ENCODE measurements at places on chromosomes 13 and 19.

DNA sequence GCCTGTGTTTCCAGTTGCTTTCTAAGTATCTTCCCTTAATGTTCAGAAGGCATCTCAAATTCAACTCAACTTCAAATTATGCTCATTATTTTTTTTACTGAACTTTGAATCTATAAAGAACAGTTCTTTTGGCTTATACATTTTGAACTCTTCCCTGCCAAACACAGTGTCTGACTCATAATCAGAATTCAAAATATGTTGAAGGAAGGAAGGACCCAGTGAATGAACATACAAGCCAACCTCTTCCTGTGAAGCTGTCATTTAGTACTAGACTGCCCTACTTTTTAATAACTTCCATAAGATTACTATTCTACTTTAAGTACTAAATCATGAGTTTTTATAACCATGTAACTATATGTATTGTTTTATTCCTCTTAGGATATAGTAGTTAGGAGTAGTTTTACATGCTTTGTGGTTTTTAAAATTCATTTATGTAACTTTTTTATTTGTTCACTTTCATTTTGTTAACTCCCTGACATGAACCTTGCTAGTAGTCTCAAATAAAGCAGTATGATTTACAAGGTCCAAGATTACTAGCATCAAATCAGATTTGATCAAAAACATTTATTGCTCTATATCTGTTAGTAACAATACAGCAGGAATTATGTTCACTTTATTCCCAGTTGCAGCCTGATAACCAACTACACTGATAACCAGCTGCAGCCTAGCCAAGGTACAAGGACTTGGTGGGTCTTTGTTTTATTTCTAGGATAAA, 6.4 kb downstream of the NUDT15 start:
- no peak for DNase-seq

DNA sequence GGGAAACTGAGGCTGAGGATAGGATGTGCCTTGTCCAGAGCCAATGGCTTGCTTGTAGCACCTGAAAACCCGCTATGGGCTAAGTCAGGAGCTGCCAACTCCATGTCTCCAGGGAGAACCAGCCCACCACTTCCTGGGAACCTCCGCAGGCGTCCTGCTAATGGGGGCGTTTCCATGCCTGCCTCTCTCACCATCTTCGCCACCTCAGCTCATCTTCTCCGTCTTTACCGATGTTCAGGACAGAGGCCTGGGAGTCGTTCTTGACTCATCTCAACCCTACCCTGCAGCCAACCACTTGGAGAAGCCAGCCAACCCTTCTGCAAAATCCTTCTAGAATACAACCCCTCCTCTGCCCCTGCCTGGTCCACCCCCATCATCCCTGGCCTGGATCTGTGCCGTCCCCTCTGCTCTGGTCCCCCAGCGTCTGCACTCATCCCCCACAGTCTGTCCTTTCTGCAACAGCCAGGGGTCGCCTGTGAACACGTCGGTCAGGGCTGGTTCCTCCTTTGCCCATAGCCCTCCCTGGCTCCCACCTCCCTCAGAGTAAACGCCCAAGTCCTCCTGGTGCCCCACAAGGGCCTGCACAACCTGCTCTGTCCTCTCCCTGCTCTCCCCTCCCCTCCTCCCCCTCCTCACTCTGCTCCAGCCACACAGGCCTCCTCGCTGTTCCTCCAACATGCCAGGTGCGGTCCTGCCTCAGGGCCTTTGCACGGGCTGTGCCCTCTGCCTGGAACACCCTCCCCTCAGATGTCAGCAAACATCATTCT, 31.0 kb downstream of the PTPRS start:
- no peak for DNase-seq

DNA sequence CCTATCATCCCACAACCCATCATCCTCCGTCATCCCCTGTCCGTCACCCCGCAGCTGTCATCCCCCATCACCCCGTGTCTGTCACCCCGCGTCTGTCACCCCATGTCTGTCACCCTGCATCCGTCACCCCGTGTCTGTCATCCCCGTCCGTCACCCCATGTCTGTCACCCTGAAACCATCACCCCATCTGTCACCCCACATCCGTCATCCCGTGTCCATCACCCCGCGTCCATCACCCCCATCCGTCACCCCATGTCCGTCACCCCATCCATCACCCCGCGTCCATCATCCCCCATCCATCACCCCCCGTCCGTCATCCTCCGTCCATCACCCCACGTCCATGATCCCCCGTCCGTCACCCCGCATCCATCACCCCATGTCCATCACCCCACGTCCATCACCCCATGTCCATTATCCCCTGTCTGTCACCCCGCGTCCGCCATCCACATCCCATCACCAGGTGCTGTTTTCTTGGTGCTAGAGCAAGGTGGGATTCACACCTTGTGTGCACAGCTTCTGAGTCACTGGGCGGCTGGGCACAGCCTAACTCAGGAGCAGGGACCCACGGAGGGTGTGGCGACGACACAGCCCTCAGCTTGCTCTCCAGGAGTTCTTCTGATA, 24.2 kb downstream of the RASA3 start:
- DNase-seq: no peak

- no peak for DNase-seq
Observed at GRCh38 chr13:111598747-111599146, 278.3 kb downstream of the TEX29 start.

- no peak for DNase-seq
Observed at GRCh38 chr19:3548606-3549005, 8.8 kb downstream of the MFSD12 start.

DNA sequence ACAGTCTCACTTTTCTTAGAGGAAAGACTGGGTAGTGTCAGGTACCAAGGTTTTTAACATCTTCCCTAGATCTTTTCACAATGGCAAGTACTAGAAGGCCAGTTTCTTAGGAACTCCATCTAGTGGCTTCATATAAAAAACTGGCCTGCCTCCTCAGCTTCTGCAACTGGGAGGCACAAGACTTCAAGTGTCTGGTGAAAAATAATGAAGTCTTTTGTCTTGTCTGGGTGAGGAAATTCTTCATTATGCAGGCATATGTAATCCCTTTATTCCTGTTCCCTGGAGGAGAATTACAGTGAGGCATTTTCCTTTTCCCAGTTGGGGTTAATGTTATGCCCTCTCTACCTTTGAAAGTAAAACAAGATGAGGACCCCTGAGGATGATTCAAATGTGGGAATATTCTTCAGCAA, 300.5 kb downstream of the NALCN start:
- DNase-seq: no peak

DNA sequence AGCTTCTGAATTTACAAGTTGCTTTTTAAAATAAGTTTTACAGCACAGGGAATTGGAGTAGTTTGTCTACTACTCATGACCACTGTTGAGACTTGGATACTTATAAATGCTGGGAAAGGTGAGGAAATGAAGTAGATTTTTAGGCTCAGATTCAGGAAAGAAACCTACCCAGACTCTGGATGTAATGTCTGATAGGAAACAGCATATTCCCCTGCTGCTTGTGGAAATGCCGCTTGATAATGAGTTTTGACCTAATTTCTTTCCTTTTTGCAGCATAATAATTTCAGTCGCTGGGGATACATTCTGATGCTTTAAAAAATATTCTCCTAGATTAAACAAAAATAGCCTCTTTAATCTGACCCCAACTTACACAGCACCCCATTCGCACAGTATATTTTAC, 53.6 kb downstream of the SLC10A2 start:
- no peak for DNase-seq

DNA sequence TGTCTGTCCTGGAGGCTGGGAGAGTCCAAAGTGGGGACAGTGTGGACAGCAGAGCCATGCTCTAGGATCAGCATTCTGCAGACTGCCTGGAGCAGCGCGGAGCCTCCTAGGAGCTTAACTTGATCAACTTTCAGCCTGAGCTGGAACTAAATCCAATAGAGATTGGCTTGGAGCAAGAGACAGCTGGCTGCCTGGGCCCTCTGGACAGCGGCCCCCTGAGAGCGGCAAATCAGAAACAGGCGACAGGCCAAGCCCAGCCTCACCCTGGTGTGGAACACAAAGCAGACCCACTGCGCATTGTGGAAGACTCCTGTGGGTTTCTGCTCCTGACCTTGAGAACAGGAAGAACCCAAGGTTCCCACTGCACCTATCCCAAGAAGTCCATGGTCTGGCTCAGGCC, 462.2 kb downstream of the TSHZ3 start:
- no peak for DNase-seq

GRCh38 chr13:38970380-38971051, 20.1 kb downstream of the STOML3 start:
- DNase-seq: no peak

GRCh38 chr19:55640577-55641425, at the start of gene ZNF580:
Gene ZNF580, plus strand, starts transcription at chr19:55641002. Its CDS starts 1,507 bp downstream, at chr19:55642509.
- no peak for DNase-seq

DNA sequence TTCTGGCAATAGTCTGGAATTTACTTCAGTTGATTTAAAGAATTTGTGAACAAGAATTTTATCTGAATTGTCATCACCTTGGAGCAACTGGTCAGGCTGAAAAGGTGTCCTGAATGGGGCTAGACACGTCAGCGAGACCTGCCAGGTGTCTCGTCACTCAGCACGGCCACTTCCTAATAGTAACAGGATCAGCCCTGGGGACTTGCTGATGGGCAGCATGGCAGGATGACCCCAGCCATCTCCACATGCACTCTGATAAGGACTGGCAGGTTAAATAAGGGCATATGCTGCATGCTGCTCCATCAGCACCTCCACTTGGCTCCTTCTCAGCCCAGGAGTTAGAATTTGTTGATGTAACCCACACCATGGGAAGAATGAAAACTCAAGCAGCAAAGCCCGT, 224.2 kb downstream of the FOXO1 start:
- DNase-seq: no peak

DNA sequence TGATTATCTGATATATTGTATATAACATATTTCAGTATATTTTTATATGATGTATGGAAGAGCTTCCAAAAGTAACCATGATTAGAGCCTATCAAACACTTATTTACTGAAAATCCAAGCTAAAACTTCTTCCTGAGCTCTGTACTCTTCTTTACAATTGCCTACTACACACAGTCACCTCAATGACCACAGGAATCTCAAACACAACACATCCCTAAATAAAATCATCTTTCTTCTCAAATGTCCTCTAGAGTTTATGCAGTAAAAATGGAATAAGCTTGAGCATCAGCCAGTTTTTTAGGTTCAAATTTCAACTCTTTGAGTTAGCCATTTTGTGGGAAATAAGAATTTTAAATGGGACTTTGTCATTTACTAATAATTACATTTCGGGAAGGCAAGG, 102.6 kb upstream of the FNDC3A start:
- DNase-seq: no peak

- DNase-seq: no peak
Observed at GRCh38 chr13:65339241-65339640, 1890.9 kb downstream of the PCDH9 start.

DNA sequence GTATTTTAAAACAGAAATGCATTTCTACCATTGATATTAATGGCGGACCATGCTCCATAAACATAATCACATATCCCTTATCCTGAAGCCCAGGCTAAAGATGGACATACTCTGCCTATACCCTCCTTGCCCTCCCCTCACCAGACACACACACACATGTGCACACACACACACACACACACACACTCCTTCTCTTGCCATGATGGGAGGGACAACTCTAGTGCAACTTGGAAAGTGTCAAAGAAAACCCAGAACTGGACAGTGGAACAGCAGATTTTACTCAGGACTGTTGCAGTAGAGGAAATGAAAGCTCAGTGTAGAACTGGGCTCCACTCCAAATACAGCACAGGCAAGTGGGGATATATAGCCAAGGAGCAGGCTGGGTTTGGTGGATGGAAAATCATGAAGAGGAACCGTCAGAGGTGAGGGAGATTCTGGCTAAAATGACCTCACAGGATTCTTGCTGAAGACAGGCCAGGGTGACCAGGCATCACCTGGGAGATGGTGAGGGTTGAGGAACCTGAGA, 40.8 kb downstream of the TNFRSF19 start:
- DNase-seq: no peak

- DNase-seq: no peak
Observed at GRCh38 chr13:72559716-72560115, 167.7 kb downstream of the MZT1 start.

- DNase-seq: peak; percentile 98
Observed at GRCh38 chr19:12440541-12441316, at the start of gene ZNF443. Gene ZNF443, minus strand, starts transcription at chr19:12441021. Its CDS starts 107 bp downstream, at chr19:12440914.

- no peak for DNase-seq
Observed at GRCh38 chr19:5318306-5318705, 22.3 kb downstream of the PTPRS start.

GRCh38 chr13:112877976-112878955, 90.7 kb upstream of the MCF2L start:
- DNase-seq: no peak

DNA sequence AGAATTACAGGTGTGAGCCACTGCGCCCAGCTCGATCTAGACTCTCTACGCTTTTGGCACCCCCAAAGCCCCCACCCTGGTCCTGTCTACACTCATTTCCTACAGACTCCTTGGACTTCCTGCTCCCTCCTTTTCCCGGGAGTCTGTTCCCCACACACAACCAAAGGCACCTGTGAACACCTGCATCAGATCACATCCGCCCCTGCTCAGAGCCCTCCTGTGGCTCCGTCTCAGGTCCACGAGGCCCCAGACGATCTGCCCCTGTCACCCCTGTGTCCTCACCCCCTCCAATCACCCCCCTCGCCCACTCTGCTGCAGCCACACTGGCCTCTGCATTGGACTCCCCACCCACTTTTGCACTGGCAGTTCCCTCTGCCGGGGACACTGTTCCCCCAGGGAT, 12.4 kb upstream of the PAK4 start:
- DNase-seq: no peak

GRCh38 chr13:65638572-65639168, 1591.5 kb downstream of the PCDH9 start:
- DNase-seq: no peak

GRCh38 chr13:60562096-60562780, 165.2 kb downstream of the TDRD3 start:
- DNase-seq: no peak

DNA sequence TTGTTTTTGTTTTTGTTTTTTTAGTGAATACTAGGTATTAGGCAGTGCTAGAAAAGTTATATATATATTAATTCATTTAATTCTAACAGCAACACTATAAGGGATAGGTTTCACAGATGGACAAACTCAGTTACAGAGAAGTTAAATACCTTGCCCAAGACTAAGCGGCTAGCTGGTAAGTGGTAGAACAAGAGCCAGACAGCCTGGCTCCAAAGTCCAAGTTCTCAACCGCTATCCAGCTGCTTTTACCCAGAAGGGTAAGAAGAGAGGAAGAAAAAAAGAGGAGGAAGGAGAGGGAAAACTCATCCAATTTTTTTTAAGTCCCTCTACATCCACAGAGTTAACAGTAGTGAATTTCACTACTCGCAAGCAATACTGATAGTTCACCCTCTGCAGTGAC, 217.0 kb downstream of the SPRY2 start:
- DNase-seq: no peak

Data from activated CD8-positive, alpha-beta memory T cell treated with anti-CD3 and anti-CD28 coated beads for 4 hours (primary cell).